Activated T-helper 17 cell treated with anti-CD3 and anti-CD28 coated beads, Interleukin-2, amount 50 U/mL, for 72 hours (primary cell): ENCODE measurements at places on chromosomes 4 and X. TPM values are rescaled to one million over a fixed set of nuclear protein-coding genes. Genes with fewer than 3 reads are reported as not detected.

Gene SRPK3
- not detected for total RNA-seq

Gene PIN4
- 4.4 TPM for total RNA-seq

Gene TBC1D9
- total RNA-seq: not detected

Gene TAF7L
- not detected for total RNA-seq

Gene GAGE12J
- total RNA-seq: not detected

Gene CORIN
- 0.26 TPM for total RNA-seq

Gene BEND4
- total RNA-seq: 0.32 TPM
